Inflammatory macrophage treated with lipopolysaccharide for 1 hour (primary cell): ENCODE measurements at places on chromosomes 3 and 15.

GRCh38 chr3:12752102-12752501, 7.0 kb downstream of the TMEM40 start:
- DNase-seq, result no peak

GRCh38 chr3:111761309-111761795, 97.7 kb upstream of the PHLDB2 start:
- peak; percentile 42 for DNase-seq

GRCh38 chr3:188267790-188268335, 113.9 kb downstream of the LPP start:
- no peak for DNase-seq

DNA sequence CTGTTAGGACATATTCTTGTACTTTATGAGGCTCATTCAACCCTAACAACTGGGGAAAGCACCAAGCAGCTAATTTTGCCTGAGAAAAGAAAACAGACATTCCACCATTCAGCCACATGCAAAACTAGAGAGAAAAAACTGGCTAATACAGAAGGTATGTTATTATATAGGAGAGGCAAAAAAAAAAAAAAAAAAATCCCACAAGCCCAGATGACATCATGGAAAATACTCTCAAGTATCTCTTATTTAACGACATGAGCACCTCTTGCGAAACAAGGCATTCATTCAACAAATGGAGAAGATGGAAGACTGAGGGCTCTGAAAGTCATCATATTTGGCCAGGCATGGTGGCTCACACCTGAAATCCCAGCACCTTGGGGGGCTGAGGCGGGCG, 61.5 kb downstream of the PRICKLE2 start:
- no peak for DNase-seq
